Stimulated activated CD4-positive, alpha-beta T cell treated with anti-CD3 and anti-CD28 coated beads, Interleukin-12 subunit alpha, Interleukin-12 subunit beta, amount 100 ng/mL, for 48 hours (primary cell): ENCODE measurements at places on chromosomes 1 and 21.

- no peak for DNase-seq
Measured at GRCh38 chr21:32135401-32136363, 143.2 kb downstream of the MIS18A start.

DNA sequence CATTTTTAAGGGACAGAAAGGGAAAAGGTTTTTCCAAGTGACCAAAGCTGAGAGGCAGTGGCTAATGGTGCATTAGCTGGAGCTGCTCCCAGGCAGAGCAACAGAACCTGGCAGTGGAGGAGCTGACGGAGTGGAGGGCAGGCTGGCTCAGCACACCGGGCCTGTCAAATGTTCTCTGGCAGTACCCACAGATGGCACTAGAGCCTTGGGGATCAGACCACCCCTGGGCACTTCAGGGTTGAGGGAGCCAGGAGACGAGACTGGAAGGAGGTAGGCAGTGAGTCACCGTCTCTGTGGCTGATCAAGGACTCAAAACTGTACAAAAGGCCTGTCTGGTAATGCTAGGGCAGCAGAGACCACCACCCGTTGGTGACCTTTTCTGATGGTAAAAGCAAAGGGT, 121.7 kb upstream of the KIAA0040 start:
- DNase-seq, result no peak

GRCh38 chr1:151047591-151047924, at the start of gene C1orf56:
C1orf56 (plus strand) TSS chr1:151047751; CDS start chr1:151047848, 97 bp downstream.
- DNase-seq, result no peak

GRCh38 chr21:31184459-31184858, 146.2 kb upstream of the KRTAP19-8 start:
- DNase-seq, result peak; percentile 66

GRCh38 chr1:43048601-43049011, 89.9 kb upstream of the SLC2A1 start:
- DNase-seq, result no peak

- DNase-seq, result no peak
Measured at GRCh38 chr1:212700223-212700891, 717 bp upstream of the BATF3 start.

DNA sequence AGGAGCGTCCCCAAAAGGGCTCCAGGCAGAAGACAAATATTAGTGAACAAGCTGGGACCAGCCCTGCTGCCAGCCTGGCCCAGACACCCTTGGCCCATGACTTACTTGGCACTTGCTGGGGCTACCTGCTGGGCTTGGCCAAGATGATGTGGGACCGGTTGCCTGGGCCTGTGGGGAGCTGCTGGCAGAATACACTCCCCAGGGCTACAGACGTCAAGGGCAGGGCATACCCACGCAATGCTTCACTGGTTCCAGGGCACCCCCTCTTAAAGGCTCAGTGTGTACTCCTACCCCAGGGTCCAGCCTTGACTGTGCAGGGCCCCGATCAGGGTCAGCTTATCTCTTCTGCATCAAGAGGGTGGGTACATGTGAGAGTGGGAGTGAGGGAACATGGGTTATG, 106.5 kb upstream of the SLC2A1 start:
- DNase-seq, result no peak
